ENCODE measurements at places on chromosomes 7 and 10. TPM values are rescaled to one million over a fixed set of nuclear protein-coding genes. Genes with fewer than 3 reads are reported as not detected.

DNA sequence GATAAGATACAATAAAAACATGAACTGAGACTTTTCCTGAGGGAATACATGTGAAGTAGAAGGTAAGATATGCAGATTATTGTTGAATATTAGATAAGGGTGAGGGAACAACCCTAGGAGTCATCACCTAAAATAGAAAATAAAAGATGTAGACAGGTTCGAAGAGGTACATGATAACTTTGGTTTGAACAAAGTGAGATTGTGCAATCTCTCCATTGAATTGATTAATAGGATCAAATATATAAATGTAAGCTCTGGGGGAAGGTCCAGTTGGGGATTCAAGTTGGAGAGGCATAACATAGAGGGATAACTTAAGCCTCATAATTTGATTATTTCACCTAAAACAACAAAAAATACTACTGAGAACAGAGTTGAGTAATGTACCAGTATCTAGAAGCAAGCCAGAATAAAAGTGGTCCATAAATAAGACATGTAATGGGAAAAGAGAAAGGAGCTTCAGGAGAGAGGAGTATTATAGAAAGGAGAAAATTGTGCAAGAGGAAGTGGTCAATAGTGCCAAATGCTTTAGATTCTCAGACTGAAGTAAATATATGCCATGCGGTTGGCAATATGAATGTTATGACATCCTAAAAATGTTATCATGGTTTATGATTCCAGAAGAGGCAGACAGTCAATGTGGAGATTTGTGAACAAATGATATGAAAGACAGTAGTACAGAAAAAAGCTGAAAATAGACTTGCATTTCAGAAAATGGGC lies 282.3 kb upstream of the CHRM2 start:
- no peak overlapping the region for H3K27ac ChIP-seq
- no peaks in the 10 kb centered on the region for H3K4me1 ChIP-seq
- H3K36me3 ChIP-seq = no peaks in the 10 kb centered on the region
- H3K4me3 ChIP-seq = no peak overlapping the region

- H3K4me1 ChIP-seq = peaks cover 33% of the 10 kb centered on the region
- no peak overlapping the region for H3K4me3 ChIP-seq
- H3K36me3 ChIP-seq = no peaks in the 10 kb centered on the region
- H3K27ac ChIP-seq = no peak overlapping the region
These were observed 74.5 kb downstream of the SYPL1 start for GRCh38 chr7:106037489-106038176.

DNA sequence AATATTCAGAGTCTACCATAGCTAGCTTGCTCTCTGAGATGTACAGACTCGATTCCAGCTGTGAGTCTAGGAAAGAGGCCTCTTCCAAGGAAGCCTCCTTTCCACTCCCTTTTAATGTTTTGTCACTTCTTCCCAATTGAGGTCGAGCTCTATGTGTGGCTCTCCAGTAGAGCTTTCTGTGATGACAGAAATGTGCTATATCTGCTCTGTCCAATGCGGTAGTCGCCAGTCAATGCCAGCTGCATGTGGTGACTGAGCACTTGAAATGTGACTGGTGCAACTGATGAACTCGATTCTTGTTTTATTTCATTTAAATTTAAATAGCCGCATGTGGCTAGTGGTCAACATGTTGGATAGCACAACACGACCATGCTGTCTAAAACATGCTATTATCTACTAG lies 387.0 kb upstream of the NRP1 start:
- H3K27me3 ChIP-seq = no peaks in the 10 kb centered on the region
- DNase-seq = no peak
- no peak overlapping the region for H3K4me3 ChIP-seq
- no peak overlapping the region for H3K27ac ChIP-seq
- H3K4me1 ChIP-seq = peaks cover 12% of the 10 kb centered on the region

DNA sequence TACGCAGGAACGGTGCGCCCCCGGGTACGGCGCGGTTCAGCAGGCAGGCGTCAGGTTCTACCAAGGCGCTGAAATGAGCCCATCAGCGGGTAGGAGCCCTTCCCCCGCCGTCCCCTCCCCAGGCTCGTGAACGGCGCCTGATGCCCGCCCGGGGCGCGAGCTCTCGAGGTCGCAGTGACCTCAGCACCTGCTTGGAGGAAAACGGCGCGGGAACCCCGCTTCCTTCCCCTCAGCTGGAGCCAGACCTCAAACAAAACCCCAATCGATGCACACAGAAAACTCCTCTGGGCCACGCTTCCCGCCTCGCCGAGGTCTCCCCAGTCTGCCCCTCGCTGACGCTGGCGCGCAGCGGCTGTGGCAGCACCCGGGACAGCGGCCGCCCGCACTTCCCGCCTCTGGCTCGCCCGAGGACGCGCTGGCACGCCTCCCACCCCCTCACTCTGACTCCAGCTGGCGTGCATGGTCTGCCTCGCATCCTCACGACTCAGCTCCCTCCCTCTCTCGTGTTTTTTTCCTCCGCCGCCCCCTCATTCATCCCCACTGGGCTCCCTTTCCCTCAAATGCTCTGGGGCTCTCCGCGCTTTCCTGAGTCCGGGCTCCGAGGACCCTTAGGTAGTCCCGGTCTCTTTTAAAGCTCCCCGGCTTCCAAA lies 514 bp upstream of the GAD2 start:
- no peak for DNase-seq
- H3K36me3 ChIP-seq = no peaks in the 10 kb centered on the region
- H3K4me3 ChIP-seq = peak overlapping the region; percentile 51
- peaks cover 54% of the 10 kb centered on the region for H3K27me3 ChIP-seq
- peaks cover 13% of the 10 kb centered on the region for H3K4me1 ChIP-seq

DNA sequence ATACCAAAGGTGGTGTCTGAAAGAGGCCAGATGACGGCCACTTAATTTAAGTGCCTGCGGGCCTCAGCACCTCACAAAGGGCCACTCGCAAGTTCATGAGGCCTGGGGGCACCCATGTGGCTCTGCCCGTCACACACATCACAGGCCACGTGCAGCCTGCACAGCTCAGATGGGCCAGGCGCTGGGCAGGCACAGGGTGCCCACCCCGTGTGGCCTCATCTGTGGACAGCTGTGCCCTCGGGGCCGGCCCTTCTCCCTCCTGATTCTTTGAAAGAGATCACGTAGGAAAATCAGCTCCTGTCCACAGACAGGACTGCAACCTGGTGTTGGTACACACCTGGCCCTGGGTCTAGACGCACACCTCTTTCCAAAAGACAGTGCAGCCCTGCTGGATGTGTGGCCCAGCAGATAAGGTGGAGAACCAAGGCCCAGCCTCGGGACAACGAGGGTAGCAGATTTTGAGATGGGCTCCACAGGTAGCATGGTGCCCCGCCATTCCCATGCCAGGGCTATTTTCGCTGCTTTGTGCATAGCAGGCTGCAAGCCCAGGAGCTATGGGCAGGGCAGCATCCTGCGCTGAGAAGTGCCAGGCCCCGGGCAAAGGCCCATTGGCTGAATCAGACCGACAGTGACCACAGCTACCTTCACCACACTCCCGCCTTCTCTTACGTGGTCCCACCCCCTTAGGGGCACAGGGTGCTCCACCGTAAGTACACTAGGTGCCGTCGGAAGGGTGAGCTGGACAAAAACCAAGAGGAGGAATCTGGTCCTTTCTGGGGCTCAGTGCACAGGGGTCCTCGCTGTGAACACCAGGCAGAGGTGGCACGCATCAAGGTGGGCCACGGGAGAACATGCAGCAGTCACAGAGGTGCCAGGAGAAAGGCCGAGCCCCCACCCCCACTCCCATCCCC lies 124.5 kb downstream of the EBF3 start:
- H3K4me3 ChIP-seq = no peak overlapping the region
- no peaks in the 10 kb centered on the region for H3K4me1 ChIP-seq
- no peak for DNase-seq
- H3K36me3 ChIP-seq = no peaks in the 10 kb centered on the region
- H3K27me3 ChIP-seq = no peaks in the 10 kb centered on the region

DNA sequence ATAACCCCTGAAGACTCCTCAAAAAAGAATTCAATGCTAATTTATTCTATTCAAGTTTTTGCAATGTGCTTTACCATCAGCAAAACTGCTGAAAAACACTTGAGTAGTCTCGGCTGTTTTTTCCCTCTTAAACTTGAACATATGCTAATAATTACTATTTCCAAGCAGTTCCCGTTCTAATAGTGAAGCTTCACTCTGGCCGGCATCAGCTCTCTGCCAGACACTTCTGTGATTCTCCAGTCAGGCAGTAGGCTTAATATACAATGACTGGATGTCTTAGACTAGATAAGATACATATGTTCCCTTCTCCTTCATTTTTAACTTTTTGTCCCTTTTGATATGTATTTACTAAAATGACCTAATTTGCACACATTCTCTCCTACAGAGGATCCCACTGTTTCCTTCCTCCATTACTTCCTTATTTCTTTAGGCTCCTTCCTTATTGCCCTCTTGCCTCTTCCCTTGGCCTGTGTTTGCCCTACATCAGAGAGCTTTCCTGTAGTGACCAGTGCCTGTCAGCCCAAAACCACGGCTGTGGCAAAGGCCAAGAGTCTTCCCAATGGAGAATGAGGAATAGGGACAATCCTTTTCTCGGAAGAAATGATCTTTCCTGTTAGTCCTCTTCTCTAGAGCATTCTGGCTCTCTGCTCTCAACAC lies 23.5 kb downstream of the HEPACAM2 start:
- no peak for DNase-seq
- H3K27ac ChIP-seq = no peak overlapping the region
- peaks cover 84% of the 10 kb centered on the region for H3K27me3 ChIP-seq
- H3K4me1 ChIP-seq = no peaks in the 10 kb centered on the region
- H3K36me3 ChIP-seq = no peaks in the 10 kb centered on the region

DNA sequence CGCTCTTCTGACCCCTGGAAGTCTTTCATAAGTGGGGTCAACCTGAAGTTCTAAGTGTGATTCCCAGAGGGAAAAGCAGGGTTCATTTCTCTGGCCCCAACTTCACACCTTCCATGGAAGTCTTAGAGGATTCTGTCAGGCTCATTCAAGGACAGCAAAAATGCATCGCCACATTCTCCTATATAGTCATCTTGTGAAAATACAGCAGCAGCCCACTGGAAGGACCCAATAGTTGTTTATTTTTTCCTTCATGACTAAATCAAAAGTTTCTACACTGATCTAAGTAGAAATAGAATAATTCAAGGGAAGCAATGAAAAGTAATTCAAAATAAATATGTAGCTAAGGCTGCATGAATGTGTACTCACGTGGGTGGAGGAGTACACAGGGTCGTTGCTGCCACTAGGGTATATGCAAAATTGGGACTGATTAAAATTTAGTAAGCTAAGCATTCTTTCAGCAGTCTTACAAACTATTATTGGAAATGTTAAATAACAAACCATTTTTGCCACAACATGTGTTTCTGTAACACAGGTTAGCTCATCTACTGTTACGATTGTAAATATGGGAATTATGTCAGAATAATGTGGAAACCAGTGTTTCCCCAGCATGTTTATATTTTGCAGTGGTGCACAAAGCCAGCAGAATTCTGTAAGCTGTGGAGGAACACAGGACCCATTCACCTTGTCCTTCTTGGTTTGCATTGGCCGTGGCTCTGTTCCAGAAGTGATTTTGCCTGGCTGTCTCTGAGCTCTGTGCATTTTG lies 33.5 kb downstream of the EEPD1 start:
- H3K4me1 ChIP-seq = no peaks in the 10 kb centered on the region
- peaks cover 3% of the 10 kb centered on the region for H3K27me3 ChIP-seq
- H3K4me3 ChIP-seq = no peak overlapping the region
- no peak overlapping the region for H3K27ac ChIP-seq
- no peak for DNase-seq

GRCh38 chr10:101959346-101959916 lies 96.5 kb downstream of the ARMH3 start:
- no peak overlapping the region for H3K27ac ChIP-seq
- no peak for DNase-seq
- peaks cover 25% of the 10 kb centered on the region for H3K36me3 ChIP-seq

DNA sequence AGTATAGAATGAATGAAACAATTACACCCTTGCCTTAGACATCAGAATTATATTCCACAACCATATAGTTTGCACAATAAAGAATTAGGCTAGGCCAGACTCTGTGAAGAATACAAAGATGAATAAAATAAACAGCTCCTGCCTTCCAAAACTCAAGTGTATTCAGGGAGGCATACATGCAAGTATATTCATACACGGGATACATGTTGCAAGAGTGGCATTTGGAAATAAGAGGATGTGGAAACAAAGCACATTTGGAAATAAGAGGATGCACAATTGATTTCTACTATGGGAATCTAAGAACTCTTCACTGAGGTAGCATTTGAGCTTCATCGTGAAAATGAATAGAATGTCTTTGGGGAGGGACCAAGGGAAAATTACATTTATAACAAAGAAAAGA lies 27.0 kb upstream of the TMEM26 start:
- DNase-seq = no peak
- peaks cover 24% of the 10 kb centered on the region for H3K4me1 ChIP-seq
- H3K4me3 ChIP-seq = no peak overlapping the region
- H3K27me3 ChIP-seq = no peaks in the 10 kb centered on the region

DNA sequence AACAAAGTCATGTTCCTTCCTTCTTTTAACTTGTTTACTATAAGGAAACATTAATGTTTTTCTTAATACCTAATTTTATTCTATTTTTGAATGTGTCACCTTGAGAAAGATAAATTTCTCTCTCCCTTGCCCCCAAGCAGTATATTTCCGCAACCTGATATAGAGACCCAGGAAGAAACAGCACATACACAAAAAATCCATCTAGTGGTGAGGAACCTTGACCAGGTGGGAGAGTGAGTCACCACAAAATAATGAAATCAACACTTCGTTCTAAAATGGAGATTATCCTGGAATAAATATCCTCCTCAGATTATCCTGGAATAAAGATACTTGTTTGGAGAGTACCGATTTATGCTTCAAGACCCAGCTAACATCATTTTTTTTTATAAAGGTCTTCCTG lies 232.9 kb upstream of the PTN start:
- H3K4me3 ChIP-seq = no peak overlapping the region
- DNase-seq = no peak
- H3K36me3 ChIP-seq = peaks cover 4% of the 10 kb centered on the region
- peak overlapping the region; percentile 40 for H3K27ac ChIP-seq
- no peaks in the 10 kb centered on the region for H3K27me3 ChIP-seq

DNA sequence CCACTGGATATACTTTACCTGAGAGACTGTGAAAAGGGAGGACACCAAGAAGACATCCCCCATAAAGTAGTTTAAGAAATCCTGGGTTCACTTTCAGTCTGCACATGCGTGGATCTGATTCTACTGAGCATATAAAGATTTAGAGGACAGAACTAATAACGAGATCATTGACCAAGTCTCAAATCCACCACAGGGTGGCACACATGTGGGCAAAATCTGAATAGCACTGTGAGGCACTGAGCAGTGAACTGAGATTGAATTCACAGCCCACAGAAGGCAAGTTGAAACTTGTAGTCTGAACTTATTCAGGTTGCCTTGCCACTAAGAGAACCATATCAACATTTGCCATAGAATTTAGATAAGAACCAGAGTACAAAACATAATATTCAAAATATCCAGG lies 818.6 kb downstream of the GRID1 start:
- H3K36me3 ChIP-seq = no peaks in the 10 kb centered on the region
- no peak overlapping the region for H3K4me3 ChIP-seq
- peaks cover 2% of the 10 kb centered on the region for H3K27me3 ChIP-seq

DNA sequence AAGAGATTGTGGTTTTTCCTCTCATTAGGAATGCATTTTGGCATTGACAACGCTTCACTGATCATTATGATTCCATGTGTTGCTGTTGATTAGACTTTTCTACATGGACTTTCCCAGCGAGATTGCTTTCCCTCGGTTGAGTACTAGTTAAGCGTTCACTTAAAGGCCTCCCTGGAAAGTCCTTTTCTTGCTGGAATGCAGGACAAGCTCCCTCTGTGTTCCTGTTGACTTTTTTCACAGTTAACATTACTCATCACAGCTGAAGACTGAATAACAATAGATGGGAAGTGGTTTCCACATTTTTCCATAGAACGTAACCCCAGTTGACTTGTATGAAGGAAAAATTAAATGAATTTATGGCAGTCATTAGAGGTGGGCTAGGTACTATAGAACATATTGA lies 2.6 kb upstream of the CAV1 start:
- H3K4me3 ChIP-seq = peak overlapping the region; percentile 1
- no peak for DNase-seq
- peak overlapping the region; percentile 99 for H3K27ac ChIP-seq
- peaks cover 50% of the 10 kb centered on the region for H3K4me1 ChIP-seq

TRIM50 gene
- not detected for total RNA-seq

AGAP6 gene
- total RNA-seq = 13.2 TPM
